Activated B cell treated with CpG ODN at 0.5 μM for 24 hours (primary cell): ENCODE measurements at places on chromosomes 7 and 10.

- DNase-seq: no peak
- H3K27ac ChIP-seq: no peak overlapping the region
- no peaks in the 10 kb centered on the region for H3K4me1 ChIP-seq
- H3K36me3 ChIP-seq: no peaks in the 10 kb centered on the region
- no peak overlapping the region for H3K4me3 ChIP-seq
- H3K27me3 ChIP-seq: no peaks in the 10 kb centered on the region
Observed at GRCh38 chr7:120521761-120522737, 249.1 kb downstream of the KCND2 start.

GRCh38 chr7:3882782-3883181, 581.7 kb downstream of the SDK1 start:
- no peaks in the 10 kb centered on the region for H3K27me3 ChIP-seq
- no peak for DNase-seq
- no peaks in the 10 kb centered on the region for H3K36me3 ChIP-seq
- H3K4me1 ChIP-seq: no peaks in the 10 kb centered on the region

DNA sequence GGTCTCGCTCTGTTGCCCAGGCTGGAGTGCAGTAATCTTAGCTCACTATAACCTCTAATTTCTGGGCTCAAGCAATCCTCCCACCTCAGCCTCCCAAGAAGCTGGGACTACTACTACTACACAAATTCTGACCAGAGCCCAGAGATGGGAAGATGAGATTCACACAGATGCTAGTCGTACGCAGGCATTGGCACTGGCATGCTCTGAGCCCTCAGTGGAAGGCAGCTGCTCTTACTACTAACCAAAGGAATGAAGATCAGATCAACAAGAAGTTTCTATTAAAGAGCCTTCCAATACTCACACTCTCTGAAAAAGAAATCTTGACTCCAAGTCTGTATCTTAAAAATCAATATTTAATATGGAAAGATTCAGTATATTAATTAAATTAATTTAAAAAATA, 10.7 kb downstream of the GDF2 start:
- H3K27ac ChIP-seq: no peak overlapping the region
- H3K36me3 ChIP-seq: no peaks in the 10 kb centered on the region
- DNase-seq: no peak
- no peaks in the 10 kb centered on the region for H3K4me1 ChIP-seq
- no peak overlapping the region for H3K4me3 ChIP-seq
- peaks cover 5% of the 10 kb centered on the region for H3K27me3 ChIP-seq

DNA sequence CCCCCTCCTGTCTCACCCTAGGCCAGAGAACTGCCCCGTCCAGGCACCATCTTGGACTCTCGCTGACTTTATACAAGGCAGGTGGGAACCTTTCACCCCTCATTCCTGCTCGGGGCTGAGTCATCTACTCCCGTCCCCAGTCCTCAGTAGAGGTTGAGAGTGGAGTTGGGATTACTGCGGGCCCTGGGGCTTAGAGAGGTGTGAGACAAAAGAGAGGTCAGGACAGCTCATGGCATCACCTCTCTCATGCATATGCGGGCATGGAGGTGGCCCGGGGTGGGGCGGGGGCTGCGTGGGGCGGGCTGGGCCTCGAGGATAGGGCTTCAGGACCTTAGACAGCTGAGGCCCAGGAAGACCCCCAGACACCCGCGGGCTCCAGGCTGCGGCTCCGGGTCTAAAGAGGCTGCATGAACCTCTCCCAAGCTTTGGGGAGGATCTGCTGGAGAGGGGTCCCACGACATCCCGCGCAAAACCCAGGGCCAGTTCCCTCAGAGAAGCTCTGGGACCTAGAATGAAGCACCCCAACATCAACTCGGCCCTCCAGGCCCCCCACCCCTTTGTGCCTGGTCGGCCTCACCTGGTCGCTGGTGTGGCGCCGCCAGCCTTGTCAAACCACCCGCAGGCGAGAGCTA, 317 bp downstream of the PDZD7 start:
- peaks cover 7% of the 10 kb centered on the region for H3K36me3 ChIP-seq
- H3K4me3 ChIP-seq: peak overlapping the region; percentile 92
- peaks cover 20% of the 10 kb centered on the region for H3K4me1 ChIP-seq

DNA sequence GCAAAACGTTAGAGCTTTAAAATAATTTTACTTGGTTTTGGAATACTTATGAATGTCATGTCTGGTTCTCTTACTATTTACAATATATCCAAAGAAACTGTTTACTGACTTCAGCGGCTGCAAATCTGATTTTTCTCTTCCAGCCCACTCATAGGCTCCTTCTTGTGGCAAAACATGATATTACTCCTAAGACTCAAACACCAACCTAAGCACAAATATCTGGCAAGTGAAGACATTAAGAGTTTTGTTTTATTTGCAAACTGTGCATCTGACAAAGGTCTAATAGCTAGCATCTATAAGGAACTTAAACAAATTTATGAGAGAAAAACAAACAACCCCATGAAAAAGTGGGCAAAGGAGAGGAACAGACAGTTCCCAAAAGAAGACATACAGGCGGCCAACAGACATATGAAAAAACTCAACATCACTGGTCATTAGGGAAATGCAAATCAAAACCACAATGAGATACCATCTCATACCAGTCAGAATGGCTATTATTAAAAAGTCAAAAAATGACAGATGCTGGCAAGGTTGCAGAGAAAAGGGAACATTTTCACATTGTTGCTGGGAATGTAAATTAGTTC, 20.3 kb upstream of the GJC3 start:
- DNase-seq: no peak
- H3K27me3 ChIP-seq: peaks cover 24% of the 10 kb centered on the region
- no peaks in the 10 kb centered on the region for H3K36me3 ChIP-seq
- H3K4me3 ChIP-seq: no peak overlapping the region
